ENCODE measurements at places on chromosomes 7 and 10.
A peak's percentile ranks its signal among the peaks of the same experiment; 100 is the strongest.

DNA sequence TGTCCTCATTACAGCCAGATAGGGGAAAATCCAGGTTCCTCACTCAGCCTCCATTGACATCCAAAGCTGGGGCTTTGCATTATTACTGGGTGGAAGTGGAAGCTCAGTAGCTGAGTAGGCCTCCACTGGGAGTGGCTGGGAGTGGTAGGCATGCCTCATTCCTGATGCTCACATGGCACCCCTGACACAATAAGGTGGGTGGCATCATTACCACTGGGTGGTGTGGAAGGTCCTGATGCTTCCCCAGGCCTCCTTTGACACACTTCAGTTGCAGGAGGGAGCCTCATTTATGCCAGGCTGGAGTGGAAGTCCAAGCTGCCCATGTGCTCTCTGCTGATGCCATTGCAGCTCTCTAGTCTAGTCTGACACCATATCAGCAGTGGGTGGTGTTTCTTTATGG is 48.2 kb upstream of the GPR141 start:
- no peak for DNase-seq

DNA sequence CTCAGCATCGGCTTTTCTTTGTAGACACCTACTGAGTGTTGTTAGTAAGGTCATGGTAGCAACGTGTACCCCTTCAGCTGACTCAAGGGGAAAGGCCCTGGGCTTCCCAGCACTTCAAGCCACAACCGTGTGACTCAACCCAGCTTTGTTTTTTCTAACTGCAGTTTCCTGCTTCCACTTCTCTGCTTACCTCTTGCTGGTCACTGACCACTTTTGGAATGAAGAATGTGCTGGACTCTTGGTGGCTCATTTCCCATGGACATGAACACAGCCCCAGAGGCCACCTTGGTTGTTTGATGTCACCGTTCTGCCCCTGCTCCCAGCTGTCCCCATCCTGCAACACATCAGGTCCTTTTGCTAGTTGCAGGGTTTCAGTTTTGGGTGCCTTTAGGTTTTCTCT is 69.5 kb upstream of the ZNF438 start:
- peak; percentile 95 for DNase-seq

GRCh38 chr7:76234931-76235441 is 33.3 kb downstream of the SRRM3 start:
- DNase-seq, result peak; percentile 94

DNA sequence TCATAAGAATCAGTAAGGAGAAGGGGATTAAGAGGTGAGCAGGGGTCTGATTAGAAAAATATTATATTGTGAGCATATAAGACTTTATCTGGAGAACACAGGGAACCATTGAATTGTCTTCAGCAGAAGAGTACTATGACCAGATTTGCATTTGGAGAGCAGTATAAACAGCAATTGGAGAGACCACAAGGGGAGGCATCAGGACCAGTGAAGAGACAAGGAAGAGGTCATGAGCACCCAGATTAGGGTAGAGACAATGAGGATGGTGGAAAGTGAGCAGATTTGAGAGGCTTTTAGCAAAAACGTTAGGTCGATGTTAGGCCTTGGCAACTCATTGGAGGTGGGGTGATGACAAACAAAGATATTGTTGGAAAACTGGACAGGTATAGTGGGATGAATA is 13.0 kb upstream of the SMIM30 start:
- DNase-seq, result no peak

DNA sequence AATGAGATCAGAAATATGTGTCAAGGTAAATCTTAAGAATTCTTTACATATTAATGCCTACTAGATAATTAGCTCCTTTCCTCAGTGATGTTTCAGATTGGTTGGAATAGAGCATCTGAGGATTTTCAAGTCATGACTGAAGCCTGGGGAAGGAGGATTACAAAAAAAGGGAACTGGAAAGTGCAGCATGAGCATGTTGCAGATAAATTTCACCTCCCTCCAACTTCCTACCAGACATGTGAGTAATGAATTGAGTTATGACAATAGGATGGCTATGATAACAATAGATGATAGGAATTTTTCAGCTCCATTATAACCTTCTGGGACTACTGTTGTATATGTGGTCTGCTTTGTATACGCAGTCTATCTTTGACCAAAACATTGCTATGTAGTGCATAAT is 104.2 kb upstream of the RAB18 start:
- DNase-seq, result no peak

DNA sequence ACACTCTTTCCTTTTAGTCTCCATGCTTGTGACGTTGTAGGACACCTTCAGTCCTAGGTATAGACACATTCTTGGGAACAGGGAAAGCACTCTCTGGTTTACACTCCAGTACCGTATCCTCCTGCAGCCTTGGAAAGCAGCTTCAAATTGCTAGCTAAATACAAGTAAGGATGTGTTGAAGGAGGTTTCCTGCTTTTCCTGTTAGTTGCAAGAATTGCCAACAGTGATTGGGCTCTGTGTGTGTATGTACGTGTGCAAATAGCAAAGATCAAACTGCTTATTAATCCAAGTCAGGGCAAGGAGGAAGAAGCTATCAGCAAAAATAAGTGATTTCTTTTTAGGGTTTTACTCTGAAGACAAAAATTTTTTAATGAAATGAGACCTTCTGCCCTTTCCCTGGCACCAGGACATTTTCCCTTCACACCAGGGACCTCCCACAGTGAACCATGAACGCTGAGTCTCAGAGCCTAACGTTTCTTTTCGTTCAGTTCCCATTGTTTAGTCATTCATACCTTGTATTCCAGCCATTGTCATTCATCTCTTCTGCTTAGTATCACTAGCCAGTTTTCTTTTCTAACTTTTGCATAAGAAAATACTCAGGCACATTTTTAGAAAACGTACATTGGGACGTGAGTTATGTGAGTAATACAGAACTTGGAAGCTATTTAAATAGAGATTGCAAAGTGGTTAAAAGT is 36.9 kb upstream of the AUTS2 start:
- DNase-seq, result no peak

DNA sequence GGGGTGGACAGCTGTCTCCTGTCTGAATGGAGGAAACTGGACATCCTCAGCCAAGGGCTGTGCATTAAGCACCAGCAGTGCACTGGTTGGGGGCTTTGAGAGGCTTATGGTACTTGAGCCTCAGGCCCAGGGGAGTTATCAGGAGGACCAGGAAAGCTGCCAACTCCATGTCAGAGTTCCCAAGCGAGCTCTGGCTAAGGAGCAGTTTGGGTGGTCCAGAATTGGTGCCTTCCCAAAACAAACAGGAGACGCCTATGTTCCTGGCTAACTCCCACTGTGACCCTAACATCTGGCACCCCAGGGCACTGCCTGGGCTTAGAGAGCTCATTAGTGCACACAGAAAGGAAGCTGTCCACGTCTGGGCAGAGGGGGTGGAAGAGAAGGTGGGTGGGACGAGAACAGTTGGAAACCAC is 408.6 kb upstream of the NPVF start:
- DNase-seq, result no peak

GRCh38 chr7:150410680-150411346 is 31.7 kb downstream of the ZNF775 start:
- no peak for DNase-seq

All from iris pigment epithelial cell (primary cell).